ENCODE measurements at places on chromosomes 2 and 18. TPM values are rescaled to one million over a fixed set of nuclear protein-coding genes. Genes with fewer than 3 reads are reported as not detected.

GRCh38 chr2:84458551-84459017, 496 bp downstream of the SUCLG1 start:
- peak; percentile 30 for DNase-seq
- H3K4me1 ChIP-seq = peaks cover 23% of the 10 kb centered on the region
- H3K27ac ChIP-seq = peak overlapping the region; percentile 95

- H3K27ac ChIP-seq = no peak overlapping the region
- no peaks in the 10 kb centered on the region for H3K27me3 ChIP-seq
- H3K36me3 ChIP-seq = no peaks in the 10 kb centered on the region
- H3K4me1 ChIP-seq = no peaks in the 10 kb centered on the region
These were observed 22.1 kb upstream of the TCF7L1 start for GRCh38 chr2:85110991-85111560.

- DNase-seq = no peak
- no peak overlapping the region for H3K27ac ChIP-seq
- no peaks in the 10 kb centered on the region for H3K36me3 ChIP-seq
- H3K4me3 ChIP-seq = no peak overlapping the region
These were observed 656.0 kb upstream of the SALL3 start for GRCh38 chr18:78323453-78324197.

The PLA2R1 gene
- total RNA-seq = 7.9 TPM

The CYBRD1 gene
- total RNA-seq = 66.1 TPM

All from hepatocyte (in vitro differentiated cells).